ENCODE measurements at places on chromosomes 13 and 19. TPM values are rescaled to one million over a fixed set of nuclear protein-coding genes. Genes with fewer than 3 reads are reported as not detected.

GRCh38 chr19:44308011-44308410, 3.2 kb upstream of the ZNF235 start:
- no peak overlapping the region for H3K4me3 ChIP-seq
- H3K4me1 ChIP-seq = peaks cover 12% of the 10 kb centered on the region
- H3K27me3 ChIP-seq = no peaks in the 10 kb centered on the region
- no peak for DNase-seq
- H3K36me3 ChIP-seq = no peaks in the 10 kb centered on the region

DNA sequence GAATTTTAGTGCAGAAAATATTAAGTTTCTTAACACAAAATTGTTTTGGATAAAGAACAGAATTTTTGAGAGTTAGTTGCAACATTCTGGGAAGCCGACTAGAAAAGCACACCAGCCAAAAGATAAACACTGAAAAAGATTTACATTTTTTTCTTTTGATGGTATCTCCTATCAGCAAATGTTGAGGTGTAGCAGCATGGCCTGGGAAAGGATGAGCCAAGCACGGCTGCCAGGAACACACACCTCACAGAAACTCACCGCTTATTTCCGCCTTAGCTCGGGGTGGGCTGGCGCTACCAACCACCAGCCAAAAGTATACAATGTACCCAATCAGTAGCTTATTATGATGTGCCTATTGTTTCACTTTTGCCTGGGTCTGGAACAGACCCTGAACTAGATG, 134.7 kb downstream of the MIPEP start:
- no peaks in the 10 kb centered on the region for H3K27me3 ChIP-seq
- H3K4me3 ChIP-seq = no peak overlapping the region
- H3K27ac ChIP-seq = no peak overlapping the region
- H3K36me3 ChIP-seq = no peaks in the 10 kb centered on the region
- no peaks in the 10 kb centered on the region for H3K4me1 ChIP-seq

- no peaks in the 10 kb centered on the region for H3K36me3 ChIP-seq
- no peak overlapping the region for H3K4me3 ChIP-seq
- no peak overlapping the region for H3K27ac ChIP-seq
- no peak for DNase-seq
Measured at GRCh38 chr13:48096670-48097069, 1.8 kb upstream of the MED4 start.

DNA sequence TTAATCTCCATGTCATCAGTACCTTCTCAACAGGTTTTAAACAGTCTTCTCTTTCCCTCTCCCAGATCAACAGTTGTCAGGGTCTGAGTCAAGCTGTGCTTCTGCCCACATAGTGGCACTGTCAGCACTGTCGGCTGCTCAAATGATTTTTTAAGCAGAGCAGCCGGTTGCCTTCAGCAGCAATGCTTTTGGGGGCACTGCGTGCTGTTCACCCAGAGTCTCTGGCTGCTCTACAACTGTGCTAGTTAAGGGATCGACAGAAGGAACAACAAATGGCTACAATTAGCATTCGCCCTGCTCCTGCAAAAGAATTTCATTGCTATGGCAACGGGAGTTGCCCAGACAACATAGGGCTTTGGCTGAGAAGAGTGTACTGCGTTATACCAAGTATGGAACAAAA, 412.9 kb downstream of the DIAPH3 start:
- H3K27me3 ChIP-seq = no peaks in the 10 kb centered on the region
- no peaks in the 10 kb centered on the region for H3K36me3 ChIP-seq
- no peak overlapping the region for H3K27ac ChIP-seq
- no peak for DNase-seq

DNA sequence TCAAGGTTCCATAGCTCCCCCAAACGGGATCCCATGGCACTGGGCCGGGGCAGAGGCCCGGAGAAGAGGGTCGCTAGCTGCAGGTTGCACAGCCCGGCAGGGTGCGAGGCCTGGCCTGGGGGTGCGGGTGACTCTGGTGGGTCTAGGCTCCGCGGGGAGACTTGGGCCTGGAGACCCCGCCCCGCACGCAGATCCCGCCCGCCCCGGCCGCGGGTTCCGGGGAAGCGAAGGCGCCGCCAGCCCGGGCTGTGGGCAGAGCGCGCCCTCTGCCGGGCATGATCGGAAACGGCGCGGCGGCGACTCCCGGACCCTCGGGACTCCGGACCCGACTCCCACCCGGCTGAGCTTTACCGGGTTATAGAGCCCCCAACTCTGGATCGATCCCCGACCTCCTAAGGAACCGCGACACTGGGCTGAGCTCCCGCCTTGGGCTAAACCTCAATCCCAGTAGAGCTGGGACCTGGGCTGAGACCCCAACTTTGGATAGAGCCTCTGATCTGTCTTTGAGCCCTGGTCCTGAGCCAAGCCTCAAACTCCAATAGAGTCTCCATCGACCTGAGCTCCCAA, 3.1 kb upstream of the TNFAIP8L1 start:
- peak overlapping the region; percentile 45 for H3K4me3 ChIP-seq
- H3K4me1 ChIP-seq = peaks cover 63% of the 10 kb centered on the region
- DNase-seq = peak; percentile 59
- no peaks in the 10 kb centered on the region for H3K36me3 ChIP-seq

GRCh38 chr19:12260861-12261260, 33.8 kb downstream of the ZNF44 start:
- no peaks in the 10 kb centered on the region for H3K27me3 ChIP-seq
- H3K36me3 ChIP-seq = no peaks in the 10 kb centered on the region
- H3K4me3 ChIP-seq = no peak overlapping the region

DNA sequence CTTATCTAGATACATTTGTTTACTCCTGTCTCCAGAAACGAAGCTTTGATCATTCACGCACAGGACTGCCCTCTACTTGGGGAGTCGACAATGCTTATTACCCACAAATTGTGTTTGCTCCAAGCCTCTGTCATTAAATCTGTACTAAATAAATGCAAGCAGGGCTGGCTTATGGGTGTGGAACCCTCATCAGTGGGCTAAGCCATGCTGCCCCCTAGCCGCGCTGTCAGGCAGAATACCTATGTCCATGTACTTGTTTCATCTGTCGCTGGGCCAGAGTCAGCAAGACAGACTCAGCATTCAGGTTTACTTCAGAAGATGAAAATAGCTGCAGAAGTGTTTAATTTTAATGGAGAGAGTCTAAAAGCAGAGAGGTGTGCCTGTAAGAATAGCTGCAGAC, 110.0 kb upstream of the PRR20A start:
- no peak overlapping the region for H3K4me3 ChIP-seq
- no peaks in the 10 kb centered on the region for H3K4me1 ChIP-seq
- no peak for DNase-seq
- no peaks in the 10 kb centered on the region for H3K36me3 ChIP-seq
- no peak overlapping the region for H3K27ac ChIP-seq

- no peaks in the 10 kb centered on the region for H3K36me3 ChIP-seq
- no peak overlapping the region for H3K27ac ChIP-seq
- peaks cover 2% of the 10 kb centered on the region for H3K27me3 ChIP-seq
- DNase-seq = no peak
- H3K4me3 ChIP-seq = no peak overlapping the region
Measured at GRCh38 chr13:42654722-42655121, 80.8 kb downstream of the TNFSF11 start.

- no peak overlapping the region for H3K4me3 ChIP-seq
- no peaks in the 10 kb centered on the region for H3K27me3 ChIP-seq
- no peak for DNase-seq
- H3K4me1 ChIP-seq = peaks cover 6% of the 10 kb centered on the region
Measured at GRCh38 chr13:49615836-49616675, 12.3 kb upstream of the ARL11 start.

DNA sequence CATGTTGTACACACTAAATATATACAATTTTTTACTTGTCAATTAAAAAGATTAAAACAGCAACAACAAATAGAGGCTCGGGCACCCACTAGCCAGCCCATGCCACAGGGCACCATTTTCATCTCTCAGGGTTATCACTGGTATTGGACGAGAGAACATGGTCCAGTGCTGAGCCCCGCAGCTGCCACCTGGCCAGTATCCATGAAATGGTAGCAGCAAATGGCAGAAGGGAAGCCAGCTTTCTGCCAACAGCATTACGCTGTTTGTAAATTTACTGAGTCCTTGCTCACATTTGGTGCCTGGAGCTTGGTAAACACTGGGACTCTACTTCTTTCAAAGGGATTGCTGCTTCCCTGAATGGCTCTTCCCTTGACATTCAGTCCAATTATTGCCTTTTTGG, 87.9 kb upstream of the WASF3 start:
- no peak overlapping the region for H3K4me3 ChIP-seq
- H3K27ac ChIP-seq = no peak overlapping the region
- H3K36me3 ChIP-seq = no peaks in the 10 kb centered on the region

- peaks cover 31% of the 10 kb centered on the region for H3K36me3 ChIP-seq
- no peak for DNase-seq
- peaks cover 18% of the 10 kb centered on the region for H3K4me1 ChIP-seq
- no peaks in the 10 kb centered on the region for H3K27me3 ChIP-seq
- no peak overlapping the region for H3K27ac ChIP-seq
- H3K4me3 ChIP-seq = peak overlapping the region; percentile 90
Measured at GRCh38 chr19:56404705-56405056, 549 bp downstream of the ZNF583 start.

DNA sequence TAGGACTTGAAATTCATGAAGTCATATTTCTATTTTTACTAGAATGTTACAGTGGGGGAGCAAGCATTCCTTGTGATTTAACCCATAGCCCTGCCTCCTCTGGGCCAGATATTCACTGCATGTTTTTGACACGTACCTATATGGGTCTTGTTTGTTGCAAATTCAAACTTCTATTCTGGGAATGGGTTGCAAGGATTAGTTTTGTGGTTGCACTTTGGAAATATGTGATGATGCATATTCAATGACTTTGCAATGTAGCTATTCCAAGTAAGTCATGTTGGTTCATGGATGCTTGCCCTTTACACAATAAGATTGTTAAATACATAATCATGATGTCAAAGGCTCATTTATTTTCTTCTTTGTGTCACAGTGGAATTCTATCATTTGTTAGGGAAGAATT, 440.8 kb downstream of the TDRD3 start:
- no peak overlapping the region for H3K4me3 ChIP-seq
- H3K36me3 ChIP-seq = no peaks in the 10 kb centered on the region
- H3K27me3 ChIP-seq = no peaks in the 10 kb centered on the region

DNA sequence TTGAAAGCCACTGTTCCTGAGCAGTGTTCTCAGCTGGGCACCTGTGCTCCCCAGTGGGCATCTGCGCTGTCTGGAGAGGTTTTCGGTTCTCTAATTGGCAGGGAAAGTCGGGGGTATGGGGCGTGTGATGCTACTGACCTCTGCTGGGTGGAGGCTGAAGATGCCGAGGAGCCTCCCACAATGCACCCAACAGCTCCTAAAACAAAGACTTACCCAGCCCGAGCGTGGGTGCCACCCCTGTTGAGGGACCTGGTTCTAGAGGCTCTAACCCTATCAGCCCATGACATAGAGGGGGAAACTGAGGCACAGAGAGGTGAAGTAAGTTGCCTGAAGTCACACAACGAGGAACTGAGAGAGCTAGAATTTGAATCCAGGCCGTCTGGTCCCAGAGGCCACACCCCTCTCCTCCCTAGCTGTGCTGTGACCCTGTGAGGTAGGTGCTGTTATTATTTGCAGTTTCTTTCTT, 2.3 kb downstream of the SPACA4 start:
- no peaks in the 10 kb centered on the region for H3K36me3 ChIP-seq
- H3K27me3 ChIP-seq = no peaks in the 10 kb centered on the region
- no peak overlapping the region for H3K4me3 ChIP-seq
- DNase-seq = peak; percentile 47
- H3K4me1 ChIP-seq = peaks cover 7% of the 10 kb centered on the region

DNA sequence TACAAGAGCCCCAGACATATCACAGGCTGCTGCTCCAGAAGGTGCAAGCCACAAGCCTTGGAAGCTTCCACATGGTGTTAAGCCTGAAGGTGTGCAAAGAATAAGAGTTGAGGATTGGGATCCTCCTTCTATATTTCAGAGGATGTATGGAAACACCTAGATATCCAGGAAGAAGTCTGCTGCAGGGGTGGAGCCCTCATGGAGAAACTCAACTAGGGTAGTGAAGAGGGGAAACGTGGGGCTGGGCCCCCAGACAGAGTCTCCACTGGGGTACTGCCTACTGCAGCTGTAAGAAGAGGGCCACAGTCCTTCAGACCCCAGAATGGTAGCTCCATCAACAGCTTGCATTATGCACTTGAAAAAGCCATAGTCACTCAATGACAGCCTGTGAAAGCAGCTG, 1444.0 kb downstream of the SLITRK1 start:
- no peaks in the 10 kb centered on the region for H3K36me3 ChIP-seq
- DNase-seq = no peak
- no peaks in the 10 kb centered on the region for H3K4me1 ChIP-seq
- H3K4me3 ChIP-seq = no peak overlapping the region
- no peak overlapping the region for H3K27ac ChIP-seq

GRCh38 chr13:41413872-41414271, 43.5 kb upstream of the RGCC start:
- no peaks in the 10 kb centered on the region for H3K36me3 ChIP-seq
- no peak for DNase-seq
- no peaks in the 10 kb centered on the region for H3K27me3 ChIP-seq
- no peaks in the 10 kb centered on the region for H3K4me1 ChIP-seq
- H3K4me3 ChIP-seq = no peak overlapping the region

GRCh38 chr19:51456541-51457290, 1.5 kb downstream of the SIGLEC8 start:
- no peak overlapping the region for H3K4me3 ChIP-seq
- no peak for DNase-seq
- no peak overlapping the region for H3K27ac ChIP-seq

DNA sequence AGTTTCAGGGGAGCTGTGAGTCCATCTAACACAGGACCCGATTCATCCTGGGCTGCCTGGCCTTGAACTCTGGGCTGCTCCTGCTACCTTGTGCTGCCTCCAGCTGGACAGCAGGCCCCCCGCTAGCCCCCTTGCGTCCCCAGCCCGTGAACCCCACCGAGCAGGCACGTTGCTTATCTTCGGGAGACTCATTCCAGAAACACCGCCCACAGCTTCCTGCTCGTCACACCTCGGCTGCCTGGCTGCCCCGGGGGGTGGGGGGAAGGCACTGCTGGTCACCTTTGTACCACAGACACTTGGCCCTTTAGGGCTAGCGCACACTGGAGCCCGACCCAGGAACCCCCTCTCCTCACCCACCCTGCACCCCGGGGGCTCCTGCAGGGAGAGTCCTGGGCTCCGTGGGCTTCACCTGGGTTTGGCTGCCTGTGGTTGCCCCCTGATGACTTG, 48.1 kb downstream of the CRTC1 start:
- no peak for DNase-seq
- no peaks in the 10 kb centered on the region for H3K36me3 ChIP-seq
- no peak overlapping the region for H3K27ac ChIP-seq
- H3K27me3 ChIP-seq = no peaks in the 10 kb centered on the region

DNA sequence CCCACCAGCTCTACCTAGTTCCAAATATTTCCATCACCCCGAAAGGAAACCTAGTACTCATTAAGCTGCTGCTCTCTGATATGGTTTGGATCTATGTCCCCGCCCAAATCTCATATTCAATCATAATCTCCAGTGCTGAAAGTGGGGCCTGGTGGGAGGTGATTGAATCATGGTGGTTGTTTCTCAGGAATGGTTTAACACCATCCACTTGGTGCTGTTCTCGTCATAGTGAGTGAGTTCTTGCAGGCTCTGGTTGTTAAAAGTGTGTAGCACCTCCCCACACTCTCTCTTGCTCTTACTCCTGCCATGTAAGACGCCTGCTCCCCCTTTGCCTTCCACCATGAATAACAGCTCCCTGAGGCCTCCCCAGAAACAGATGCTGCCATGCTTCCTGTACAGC, 43.4 kb upstream of the MED4 start:
- H3K36me3 ChIP-seq = no peaks in the 10 kb centered on the region
- no peak overlapping the region for H3K27ac ChIP-seq
- H3K4me1 ChIP-seq = peaks cover 20% of the 10 kb centered on the region
- no peak for DNase-seq

The FUT3 gene
- polyA plus RNA-seq = not detected

The KLK2 gene
- not detected for polyA plus RNA-seq

The LIPE gene
- polyA plus RNA-seq = not detected

The CRX gene
- not detected for polyA plus RNA-seq

The CACNG7 gene
- not detected for polyA plus RNA-seq

The CUL4A gene
- 33.7 TPM for polyA plus RNA-seq

The P2RY11 gene
- 12.0 TPM for polyA plus RNA-seq

The IL11 gene
- polyA plus RNA-seq = not detected

The NRTN gene
- 0.15 TPM for polyA plus RNA-seq

The LGALS14 gene
- polyA plus RNA-seq = not detected

The DZIP1 gene
- not detected for polyA plus RNA-seq

Measured in CD14-positive monocyte (primary cell).